ENCODE measurements at places on chromosomes 2 and 18.

DNA sequence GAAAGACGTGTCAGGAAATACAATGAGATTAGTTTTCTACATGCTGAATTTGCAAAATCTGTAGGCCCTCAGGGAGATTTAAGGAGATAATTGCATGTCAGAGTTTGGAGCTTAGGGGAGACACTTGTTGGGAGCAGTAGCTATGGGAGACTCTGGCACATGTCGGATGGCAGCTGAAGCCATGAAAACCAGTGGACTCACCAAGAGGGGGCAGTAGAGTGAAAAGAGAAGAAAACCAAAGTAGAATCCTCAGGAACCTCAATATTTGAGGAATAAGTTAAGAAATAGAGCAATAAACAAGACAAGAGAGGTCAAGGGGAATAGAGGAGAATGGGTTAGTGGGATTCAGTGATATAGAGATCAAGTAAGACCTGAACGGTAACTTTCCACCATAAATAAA, 24.8 kb downstream of the RUFY4 start:
- DNase-seq: no peak

GRCh38 chr2:231761735-231762134, 19.3 kb downstream of the PDE6D start:
- no peak for DNase-seq

- no peak for DNase-seq
Observed at GRCh38 chr18:50924372-50924771, 43.5 kb upstream of the ELAC1 start.

DNA sequence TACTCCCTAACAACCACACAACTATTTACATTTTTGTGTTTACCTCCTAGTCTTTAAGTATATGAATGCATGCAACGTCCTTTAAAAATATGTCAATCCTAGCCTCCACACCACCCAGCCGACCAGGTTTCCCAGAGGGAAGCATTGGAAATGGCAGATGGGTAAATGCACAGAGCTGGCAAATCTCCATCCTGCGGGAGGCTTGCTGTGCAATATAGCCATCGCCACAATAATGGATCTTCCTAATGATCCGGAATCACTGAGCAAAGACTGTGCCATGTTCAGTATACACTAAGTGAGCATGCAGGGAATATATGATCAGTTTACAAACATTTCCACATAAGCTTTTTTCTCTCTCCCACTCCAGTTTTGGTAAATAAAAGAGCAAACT, 131.8 kb downstream of the NEDD4L start:
- no peak for DNase-seq

- DNase-seq: no peak
Observed at GRCh38 chr2:85429213-85429923, 10.9 kb downstream of the SH2D6 start.

DNA sequence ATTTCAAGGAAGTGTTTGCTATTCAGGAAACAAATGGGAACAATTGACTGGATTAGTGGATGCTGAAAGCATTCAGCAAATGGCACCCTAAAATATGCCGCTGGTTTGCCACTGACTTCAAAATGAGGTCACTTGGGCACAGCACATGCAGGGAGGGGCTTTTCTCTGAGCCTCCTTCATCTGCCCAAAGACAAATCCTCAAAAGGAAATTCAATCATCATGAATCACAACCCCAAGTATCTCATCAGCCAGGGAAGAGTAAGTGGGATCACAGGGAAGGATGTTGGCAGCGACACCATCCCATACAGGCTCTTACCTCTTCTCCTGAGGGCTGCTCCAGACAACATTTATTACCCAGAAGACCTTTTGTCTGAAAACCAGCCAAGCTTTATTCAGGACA, 14.4 kb upstream of the SP140L start:
- DNase-seq: no peak

- no peak for DNase-seq
Observed at GRCh38 chr2:132415915-132416722, 486 bp upstream of the GPR39 start.

GRCh38 chr2:64052463-64053241, 33.4 kb upstream of the VPS54 start:
- DNase-seq: no peak

- no peak for DNase-seq
Observed at GRCh38 chr2:128324008-128324896, 5.6 kb upstream of the HS6ST1 start.

- no peak for DNase-seq
Observed at GRCh38 chr2:36655453-36655852, 41.1 kb upstream of the VIT start.

GRCh38 chr18:45571714-45572113, 43.6 kb upstream of the SLC14A2 start:
- DNase-seq: no peak

GRCh38 chr2:206584323-206585116, 57.8 kb upstream of the FAM237A start:
- DNase-seq: no peak

DNA sequence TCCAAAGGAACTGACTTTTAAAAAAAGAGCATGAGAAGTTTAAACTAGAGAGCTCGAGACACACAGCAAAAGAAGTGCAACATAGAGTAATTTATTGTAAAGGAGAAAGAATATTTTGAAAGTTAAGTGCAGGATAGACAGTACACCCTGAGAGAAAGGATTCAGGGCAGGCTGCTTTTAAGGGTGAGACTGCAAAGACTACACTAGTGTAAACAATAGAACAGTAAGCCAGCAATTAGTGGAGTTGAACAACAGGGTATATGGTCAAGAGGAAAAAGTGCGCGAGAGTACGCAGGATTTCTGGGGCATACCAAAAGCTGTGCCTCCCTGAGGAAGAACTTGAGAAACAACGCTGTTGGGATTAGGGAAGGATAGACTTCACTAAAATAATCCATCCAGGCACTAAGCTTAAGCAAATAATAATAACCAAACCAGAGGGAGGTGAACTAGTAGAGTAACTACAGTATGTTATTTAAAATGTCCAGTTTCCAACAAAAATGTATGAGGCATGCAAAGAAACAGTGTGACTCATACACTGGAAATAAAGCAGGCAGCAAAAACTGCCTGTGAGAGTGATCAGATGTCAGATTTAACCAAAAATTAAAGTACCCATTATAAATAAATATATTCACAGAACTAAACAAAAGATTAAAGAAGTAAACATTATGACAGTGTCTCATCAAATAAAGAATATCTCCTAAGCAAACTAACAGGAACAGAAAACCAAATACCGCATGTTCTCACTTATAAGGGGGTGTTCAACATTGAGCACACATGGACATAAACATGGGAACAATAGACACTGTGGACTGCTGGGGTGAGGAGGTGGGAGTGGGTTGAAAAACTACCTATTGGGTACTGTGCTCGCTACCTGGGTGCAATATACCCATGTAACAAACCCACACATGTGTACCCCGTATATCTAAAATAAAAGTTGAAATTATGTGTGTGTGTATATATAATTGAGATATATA, 40.5 kb upstream of the EMILIN2 start:
- no peak for DNase-seq

DNA sequence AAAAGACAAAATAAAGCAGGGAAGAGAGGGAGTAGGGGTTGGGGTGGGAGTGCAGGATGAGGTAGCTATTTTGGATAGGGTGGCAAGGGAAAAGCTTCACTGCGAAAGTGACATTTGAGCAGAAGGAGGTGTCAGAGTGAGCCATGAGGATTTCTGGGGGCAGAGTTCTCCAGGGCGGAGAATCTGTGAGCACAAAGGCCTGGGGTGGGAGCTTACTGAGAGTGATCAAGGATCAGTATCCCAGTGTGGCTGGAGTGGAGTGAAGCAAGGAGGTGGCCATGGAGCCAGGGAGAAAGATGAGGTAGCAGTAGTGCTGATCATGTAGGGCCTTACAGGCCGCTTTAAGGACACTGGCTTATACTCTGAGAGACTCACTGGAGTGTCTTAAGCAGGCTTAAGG, 210.9 kb upstream of the FOSL2 start:
- no peak for DNase-seq

- no peak for DNase-seq
Observed at GRCh38 chr2:6401301-6401700, 464.4 kb downstream of the CMPK2 start.

DNA sequence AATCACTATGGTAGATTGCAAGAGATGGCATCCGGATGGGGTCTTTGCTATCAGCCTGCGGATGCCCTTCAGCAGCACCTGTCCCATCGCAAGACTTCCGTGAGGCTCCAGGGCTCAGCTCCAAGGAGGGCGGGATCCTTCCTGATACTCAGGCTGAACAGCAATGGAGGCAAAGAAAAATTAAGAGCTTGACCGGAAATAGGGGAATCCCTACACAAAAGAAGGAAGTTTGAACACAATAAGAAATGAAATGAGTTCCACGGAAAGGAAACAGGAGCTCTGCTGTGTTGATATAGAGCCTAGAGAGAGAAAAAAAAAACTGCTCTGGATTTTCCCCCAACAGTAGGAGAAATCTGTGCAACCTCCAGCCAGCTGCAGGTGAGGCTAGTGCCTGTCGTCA, 91.9 kb downstream of the ARL4C start:
- no peak for DNase-seq

DNA sequence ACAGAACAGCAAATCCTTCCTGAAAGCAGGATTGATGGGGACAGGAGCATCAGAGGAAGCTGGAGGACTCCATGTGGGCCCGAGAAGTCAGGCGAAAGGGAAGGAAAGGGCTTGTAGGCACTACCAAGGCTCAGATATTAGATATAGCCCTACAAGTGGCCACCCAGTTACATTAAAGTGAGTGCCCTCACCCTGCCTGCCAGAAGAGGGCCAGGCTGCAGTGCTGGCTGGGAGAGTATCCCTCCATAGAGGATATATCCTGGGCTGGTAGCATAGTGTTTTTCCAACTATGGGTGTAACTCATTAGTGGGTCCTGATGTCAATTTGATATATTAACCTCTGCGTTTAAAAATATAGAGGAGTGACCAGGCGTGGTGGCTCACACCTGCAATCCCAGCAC, 285.2 kb downstream of the MYCN start:
- DNase-seq: no peak

DNA sequence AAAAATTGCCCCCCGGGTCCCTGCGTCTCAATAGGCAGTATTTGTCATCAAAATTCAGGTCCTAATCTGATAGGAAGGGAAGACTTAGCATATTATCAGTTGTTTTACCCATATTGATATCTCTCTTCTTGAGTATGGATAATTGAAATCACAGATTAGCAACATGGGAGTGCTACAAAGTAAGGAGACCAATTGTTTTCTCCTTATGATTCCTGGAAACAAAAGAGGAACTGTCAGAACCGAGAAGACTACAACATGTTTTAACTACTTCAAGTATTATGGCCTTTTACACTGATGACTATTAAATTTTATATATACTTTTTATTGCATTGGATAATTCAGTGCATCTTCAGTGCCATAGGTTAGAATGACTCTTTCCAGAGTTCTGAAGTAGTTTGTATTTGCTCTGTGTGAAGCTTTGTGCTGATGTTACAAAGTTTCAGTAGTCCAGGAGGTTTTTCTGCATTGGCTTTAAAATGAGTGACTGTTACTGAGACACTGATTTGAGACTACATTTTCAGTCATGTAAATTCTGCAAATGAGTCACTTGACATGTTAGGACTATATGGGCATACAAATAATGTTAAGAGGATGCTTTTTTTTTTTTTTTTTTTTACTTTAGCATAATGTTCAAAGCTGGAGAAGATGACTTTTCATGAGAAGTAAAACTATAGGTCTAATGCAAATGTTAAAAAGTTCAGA, 19.7 kb upstream of the TLK1 start:
- peak; percentile 79 for DNase-seq

DNA sequence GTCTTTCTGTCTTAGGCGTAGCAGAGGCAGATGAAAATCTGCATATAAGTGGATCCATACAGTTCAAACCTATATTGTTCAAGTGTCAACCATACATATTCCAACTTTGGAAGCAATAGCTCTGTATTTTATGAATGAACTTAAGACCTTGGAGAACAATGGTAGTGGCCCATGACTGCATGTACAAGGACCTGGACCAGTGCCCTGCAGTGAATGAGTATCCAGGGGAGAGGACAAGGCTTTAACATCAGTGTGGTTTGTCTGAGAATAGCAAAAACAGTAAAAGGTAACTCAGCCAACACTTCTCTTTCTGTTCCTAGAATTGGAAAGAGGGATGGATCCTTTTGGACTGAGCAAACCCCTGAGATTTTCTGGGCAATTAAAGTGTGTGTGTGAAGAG, 230.8 kb upstream of the LINC00305 start:
- DNase-seq: no peak

- peak; percentile 65 for DNase-seq
Observed at GRCh38 chr2:177397481-177398289, 5.1 kb downstream of the AGPS start.

DNA sequence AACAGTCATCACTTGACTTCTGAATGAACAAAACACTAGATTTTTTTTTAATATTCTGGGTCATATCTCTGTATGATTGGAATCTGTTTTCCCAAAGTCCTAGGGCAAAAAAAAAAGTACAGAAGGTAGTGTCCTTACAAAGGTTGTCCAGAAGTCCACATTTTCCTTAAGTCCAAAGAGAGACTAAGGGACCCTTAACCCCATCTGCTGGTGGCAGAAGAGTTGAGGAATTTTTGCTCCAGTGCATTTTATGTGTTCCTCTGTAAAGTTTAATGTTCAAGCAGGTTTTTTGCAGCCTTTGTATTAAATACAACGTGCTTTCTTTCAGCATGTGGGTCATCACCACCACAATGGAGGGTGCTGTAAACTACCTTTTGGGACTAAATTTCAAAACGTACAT, 215.9 kb downstream of the SP3 start:
- no peak for DNase-seq

- DNase-seq: no peak
Observed at GRCh38 chr2:105412584-105412983, 13.7 kb upstream of the FHL2 start.

GRCh38 chr2:114610677-114611076, 168.2 kb downstream of the DPP10 start:
- no peak for DNase-seq

- no peak for DNase-seq
Observed at GRCh38 chr2:139079311-139079710, 299.1 kb upstream of the NXPH2 start.

GRCh38 chr2:172510088-172510487, 45.8 kb upstream of the PDK1 start:
- DNase-seq: no peak

- no peak for DNase-seq
Observed at GRCh38 chr2:182207049-182207746, 219.6 kb downstream of the PDE1A start.

DNA sequence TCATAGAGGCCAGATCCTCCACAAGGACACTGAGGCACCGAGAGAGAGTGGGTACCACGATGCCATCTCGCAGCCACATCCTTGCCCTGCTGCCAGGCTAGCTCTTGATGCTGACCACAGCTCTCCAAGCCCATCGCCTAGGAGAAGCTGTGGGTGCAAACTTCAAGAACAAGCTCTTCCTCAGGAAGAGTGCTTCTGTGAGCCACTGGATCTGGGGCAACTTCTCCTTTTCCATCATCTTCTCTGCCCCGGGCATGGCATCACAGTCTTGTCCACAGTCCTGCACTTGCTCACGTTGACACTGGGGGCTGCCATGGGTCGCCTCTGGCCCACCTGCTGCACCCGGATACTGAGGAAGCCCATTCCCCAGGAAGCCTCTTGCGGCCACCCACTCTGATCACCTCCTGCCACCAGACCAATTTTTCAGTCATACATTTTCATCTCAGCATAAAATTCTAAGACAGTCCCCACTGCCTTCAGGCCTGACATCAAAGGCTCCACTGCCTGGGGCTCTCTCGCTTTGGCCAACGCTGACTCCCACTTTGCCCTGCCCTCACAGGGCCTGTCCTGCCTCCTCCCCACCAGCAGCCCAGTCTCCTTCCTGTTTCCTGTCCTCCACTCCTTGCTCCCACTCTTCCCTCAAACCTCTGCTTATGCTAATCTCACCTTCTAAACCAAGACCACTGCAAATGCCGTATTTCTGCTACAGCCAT, 243.9 kb downstream of the AFF3 start:
- no peak for DNase-seq
